Activated T-cell treated with anti-CD3 and anti-CD28 coated beads for 24 hours (primary cell): ENCODE measurements at places on chromosomes 6 and 20.
A peak's percentile ranks its signal among the peaks of the same experiment; 100 is the strongest.

DNA sequence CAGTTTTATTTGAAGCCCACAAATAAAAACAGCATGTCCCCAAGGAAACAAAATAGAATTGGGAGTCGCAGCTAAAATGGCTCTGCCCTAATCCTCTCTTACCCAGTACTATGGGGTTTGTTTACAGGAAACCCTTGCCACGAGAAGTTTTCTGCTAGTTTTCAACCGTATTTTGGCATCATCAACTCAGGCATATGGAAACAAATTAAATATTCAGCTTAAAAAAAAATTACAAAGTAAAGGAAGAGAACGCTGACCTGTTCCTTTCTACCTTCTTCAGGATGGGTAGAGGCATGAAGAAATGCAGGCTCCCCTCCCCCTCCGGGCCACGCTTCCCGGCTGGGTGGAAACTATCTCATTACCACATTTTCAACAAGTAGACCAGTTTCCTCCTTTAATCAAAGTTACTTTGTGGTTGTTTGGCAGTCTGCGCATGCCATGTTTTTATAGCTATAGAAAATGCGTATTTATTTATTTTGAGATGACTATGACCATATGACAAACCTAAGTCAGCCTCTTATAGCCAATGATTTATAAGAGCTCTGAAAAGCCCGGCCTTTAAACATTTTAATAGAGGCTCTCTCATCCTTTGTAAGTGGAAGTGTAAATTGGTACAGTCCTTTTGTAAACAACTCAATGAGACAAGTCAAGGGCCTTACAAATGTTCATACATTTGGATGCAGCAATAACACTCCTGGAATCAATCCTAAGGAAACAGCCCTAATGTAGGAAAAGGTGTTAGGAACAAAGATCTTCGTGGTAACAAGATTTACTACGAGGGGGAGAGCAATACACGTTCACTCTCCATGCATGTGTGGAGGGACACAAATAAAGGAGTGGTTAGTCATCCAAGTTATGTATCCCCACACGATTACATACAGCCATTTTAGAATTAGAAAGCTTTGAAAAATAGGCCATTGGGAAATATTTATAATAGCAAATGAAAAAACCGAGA, 16.1 kb upstream of the ZNF217 start:
- DNase-seq: peak; percentile 53

GRCh38 chr6:30042476-30042875, 18.6 kb upstream of the POLR1H start:
- no peak for DNase-seq

GRCh38 chr6:25174678-25175077, 104.5 kb upstream of the CARMIL1 start:
- DNase-seq: no peak

DNA sequence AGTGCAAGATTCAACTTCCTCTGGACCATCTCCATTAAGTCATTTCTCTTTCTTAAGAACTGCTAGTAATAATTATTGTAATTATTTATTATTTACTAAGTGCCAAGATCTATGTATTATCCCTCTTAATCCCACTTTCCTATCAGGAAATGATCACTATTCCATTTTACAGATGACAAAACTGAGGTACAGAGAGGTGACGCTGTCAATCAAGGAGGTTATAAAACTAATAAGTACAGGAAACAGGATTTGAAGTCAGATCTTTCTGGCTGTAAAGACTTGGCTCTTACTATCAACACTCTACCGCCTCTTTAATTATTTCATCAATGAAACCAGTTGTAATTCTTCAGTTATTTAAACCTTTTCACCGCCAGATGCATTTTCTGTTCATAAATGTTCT, 37.4 kb downstream of the BLOC1S5 start:
- no peak for DNase-seq

DNA sequence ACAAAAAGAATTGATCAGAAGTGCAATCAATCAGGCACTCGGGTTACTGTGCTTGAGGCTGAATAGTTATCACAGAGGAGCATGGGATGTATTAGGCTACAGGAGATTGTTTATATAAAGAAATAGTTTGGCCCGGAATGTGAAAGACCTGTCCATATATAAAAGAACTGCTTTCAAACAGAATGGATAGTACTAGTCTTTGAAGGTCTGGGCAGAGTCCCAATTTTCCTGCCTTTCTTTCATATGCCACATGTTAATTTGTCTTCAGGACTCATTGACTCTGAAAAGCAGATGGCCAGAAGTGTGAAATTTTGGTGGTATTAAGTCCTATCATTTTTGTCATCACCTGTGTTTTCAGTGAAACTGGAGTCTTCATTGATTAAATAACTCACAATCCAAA, 314.5 kb downstream of the EYA4 start:
- no peak for DNase-seq

- no peak for DNase-seq
Observed at GRCh38 chr20:478010-478948, 15.9 kb upstream of the TBC1D20 start.

GRCh38 chr6:52632011-52632410, 38.9 kb upstream of the TMEM14A start:
- no peak for DNase-seq

DNA sequence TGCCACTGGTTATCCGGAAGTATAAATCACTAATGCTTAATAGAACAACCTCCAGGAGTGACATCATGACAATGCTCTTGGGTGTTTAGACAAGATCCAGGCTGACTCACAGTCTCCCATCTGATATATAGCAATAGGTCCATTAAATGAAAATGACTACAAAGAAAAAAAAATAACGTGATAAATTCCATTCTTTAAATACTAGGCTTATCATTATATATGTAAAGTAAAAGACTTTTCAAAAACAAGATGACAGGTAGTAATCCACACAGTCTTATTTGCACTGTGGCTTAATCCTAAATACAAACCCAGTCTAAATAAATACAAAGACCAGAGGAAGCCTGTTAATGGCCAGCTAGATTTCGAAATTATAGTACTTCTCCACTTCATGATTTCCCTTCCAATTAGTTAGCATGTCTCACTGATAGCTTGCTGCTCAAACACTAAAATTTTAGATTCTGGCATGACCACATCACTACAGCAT, 149.1 kb upstream of the BEND3 start:
- no peak for DNase-seq

DNA sequence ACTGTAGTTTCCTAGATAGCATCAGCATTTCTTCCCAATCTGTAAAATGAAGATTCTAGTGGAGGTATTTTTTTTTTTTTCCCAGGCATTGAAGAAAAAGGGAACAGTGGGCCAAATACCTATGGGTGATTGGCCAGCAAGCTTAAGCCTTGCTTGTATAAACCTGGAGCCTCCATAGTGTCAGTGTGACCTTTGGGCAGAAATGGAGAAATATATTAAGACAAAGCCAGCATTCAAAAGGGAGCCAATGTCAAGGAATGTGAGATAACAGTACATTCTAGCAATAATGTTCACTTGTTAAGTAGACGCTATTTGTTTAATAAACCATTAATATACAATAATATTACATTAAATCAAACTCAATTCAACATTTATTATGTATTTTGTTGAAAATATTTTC, 275.4 kb downstream of the FOXA2 start:
- no peak for DNase-seq

DNA sequence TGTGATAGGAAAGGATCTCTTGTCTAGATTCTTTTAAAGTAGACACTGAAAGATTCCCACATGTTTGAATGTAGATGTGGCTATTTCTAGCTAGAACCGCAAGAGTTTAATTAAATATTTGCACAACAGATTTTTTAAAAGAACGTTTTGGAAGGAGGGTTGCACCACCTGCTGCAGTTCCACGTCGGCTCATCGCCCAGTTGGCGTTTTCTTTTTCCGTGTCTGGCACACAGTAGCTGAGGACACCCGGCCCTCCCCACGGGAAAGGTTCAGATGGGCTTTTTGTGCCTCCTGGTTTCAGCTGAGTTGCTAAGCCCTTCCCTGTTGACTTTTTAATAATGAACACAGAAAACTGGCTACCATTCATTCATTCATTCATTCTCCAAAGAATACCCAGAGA, 41.8 kb upstream of the DOK5 start:
- no peak for DNase-seq

DNA sequence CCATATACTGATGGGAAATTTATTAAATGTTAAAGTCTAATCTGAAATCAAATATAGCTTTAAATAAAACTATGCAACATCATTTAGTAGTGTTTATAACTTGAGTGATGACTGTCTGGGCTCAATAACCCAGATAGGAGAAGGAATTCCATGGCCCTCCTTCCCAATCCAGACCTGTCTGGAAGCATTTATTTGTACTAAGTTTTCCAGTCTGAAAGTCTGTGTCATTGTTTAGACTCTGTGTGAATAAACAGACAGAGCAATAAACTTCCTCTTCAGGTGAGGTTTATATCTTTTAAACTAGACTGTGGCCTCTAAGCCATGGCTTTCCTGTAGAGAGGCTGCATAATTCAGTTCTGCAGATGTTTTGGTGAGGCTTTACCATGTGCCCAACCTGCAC, 176.4 kb downstream of the SOX4 start:
- no peak for DNase-seq

GRCh38 chr6:14851281-14851680, 394.6 kb upstream of the JARID2 start:
- no peak for DNase-seq

- no peak for DNase-seq
Observed at GRCh38 chr6:113406048-113406695, 451.0 kb upstream of the MARCKS start.

- DNase-seq: no peak
Observed at GRCh38 chr20:62284448-62284847, 18.3 kb upstream of the ADRM1 start.

GRCh38 chr20:46550461-46550860, at the start of gene OCSTAMP:
Gene OCSTAMP, minus strand, starts transcription at chr20:46550654. Its CDS starts 94 bp downstream, at chr20:46550560.
- DNase-seq: no peak

GRCh38 chr6:27838058-27838944, 73.9 kb downstream of the OR2B2 start:
- peak; percentile 73 for DNase-seq

DNA sequence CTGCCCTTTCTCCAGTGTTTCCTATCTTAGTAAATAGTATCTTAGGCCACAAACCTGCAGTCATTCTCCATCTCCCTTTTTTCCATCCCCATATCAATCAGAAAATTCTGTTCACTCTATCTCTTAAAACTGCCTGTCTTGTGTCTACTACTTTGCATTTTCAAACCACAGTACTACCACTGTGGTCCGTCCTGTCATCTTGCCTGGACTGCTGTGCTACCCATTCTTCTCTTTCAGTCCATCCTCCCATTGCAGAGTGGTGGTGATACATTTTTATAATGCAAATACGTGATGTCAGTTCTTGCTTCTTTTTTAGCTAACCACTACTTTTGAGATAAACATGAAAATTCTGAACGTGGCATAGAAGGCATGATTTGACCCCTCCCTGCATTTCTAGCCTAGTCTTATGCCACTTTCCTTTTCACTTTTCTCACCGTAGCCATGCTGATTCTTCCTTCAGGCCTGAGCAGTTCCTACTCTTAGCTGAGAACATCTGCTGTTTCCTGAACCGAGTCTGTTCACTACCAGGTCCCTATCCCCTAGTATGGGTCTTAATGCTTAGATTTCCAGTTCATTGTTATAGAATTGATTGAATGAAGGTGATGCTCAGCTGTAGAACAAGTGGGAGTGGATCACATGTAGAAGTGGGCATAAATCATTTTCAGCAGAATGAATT, 13.8 kb downstream of the TBPL1 start:
- DNase-seq: no peak

DNA sequence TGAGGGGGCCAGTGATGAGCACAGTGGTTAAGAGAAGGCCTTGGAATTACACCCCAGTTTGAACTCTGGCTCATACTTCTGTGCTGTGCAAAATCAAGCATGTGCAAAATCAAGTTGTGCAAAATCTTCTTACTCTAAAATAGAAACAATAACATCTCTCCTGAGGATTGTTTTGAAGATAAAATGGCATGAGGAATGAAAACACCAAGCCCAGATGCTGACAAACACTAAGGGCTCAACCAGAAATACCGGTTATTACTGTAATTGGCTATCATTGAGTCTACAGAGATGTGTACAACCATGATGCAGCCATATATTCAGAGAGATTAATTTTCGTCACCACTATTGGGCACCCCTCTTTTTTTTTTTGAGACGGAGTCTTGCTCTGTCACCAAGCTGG, 5.9 kb upstream of the BCAS1 start:
- DNase-seq: no peak

- no peak for DNase-seq
Observed at GRCh38 chr6:66418906-66419305, 711.9 kb upstream of the EYS start.

DNA sequence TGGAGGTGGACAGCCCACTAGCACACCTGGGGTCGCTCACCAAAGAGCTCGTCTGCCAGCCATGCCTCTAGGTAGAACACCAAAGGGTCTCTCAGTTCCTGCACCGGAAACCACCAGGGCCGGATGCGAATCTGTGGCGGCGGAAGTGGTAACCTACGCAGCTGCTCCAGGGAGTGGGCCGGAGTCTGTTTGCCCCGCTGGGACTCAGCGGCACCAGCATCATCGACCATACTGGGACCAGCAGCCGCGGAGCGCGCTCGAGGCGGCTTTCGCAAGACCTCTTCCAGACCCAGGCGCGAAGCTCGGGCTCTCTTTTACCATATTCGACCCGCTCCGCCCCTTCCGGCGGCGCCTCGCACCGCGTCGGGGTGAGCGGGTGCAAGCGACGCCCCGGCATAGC, at the start of gene OOEP:
TSS of gene OOEP (minus strand) at position 335 of the 400 bp plus-strand sequence. CDS start at position 230, 105 bp downstream.
- no peak for DNase-seq

DNA sequence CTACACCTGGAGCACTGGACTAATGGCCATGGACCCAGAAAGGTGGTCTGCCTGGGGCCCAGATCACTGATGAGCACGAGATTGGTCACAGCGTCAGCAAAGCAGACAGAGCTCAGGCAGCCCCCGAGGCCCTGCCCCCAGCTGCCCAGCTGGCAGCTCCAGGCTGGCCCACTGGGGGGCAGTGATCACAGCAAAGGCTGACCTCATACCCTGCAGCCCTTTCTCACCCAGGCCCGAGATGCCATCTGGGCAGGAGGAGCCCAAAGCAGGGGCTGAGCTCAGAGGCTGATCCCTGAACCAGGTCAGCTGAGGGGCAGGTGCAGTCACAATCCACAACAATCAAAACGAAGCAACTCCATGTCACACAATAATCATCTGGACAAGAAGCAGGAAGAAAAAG, 4.1 kb downstream of the MAP1LC3A start:
- DNase-seq: no peak

- DNase-seq: no peak
Observed at GRCh38 chr6:25486550-25486949, 165.5 kb upstream of the SCGN start.

DNA sequence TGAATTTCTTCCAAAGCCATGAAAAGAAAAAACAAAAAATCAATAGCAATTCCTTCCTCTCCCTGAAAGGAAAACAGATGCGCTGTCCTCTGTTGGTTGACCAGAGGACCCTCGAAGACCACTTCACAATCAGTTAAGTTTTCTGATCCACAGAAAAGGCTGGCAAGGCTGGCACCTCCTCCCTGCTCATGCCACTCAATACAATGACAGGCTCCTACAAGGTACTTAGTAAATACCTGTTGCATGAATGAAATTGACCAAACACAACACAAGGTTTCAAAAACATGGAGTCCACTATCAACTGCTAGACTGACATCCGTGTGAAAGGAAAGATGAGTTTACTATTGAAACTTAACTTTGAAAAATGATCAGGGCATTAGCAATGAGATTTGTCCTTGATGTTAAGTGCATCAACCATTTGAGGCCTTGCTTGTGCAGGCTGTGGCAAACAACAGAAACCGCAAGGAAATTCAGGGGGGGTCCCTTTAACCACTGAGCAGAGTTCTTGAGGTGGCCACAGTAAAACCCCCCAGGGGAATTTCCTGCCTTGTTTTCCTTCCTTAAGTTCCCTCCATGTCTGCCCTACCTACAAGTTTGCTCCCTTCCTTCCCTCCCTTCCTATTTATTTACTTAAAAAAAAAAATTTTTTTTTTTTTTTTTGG, 27.9 kb upstream of the RTF2 start:
- DNase-seq: peak; percentile 60

GRCh38 chr6:119626884-119627619, 277.5 kb upstream of the MAN1A1 start:
- no peak for DNase-seq
